Bronchial epithelial cell (primary cell): ENCODE measurements at places on chromosomes 3 and 15. TPM values are rescaled to one million over a fixed set of nuclear protein-coding genes. Genes with fewer than 3 reads are reported as not detected.

The HHATL gene
- total RNA-seq = not detected in 2 replicates

DNA sequence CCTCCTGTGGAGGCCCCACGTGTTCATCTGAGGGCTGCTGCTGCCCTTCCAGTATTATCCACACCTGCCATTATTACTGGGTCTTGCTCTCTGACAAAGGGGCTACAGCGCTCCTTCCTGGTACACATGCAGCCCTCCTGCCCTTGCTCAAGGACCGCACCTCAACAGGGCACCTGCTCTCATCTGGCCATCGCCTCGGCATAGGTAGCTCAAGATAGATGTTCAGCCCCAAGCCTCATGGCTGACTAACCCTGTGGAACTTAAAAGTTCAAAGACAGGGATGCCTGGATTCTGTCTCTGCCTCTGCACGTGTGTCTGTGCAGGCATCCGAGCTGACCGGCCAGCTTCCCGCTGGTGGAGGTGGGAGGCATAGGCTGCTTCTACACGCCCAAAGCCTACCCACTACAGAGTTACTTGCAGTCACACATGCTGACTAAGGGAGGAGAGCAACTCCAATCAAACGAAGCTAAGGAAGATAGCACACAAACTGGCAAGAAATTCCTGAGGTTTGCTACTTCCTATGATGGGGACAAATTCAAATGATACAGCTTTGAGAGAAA is 152.5 kb upstream of the ATP10A start:
- DNase-seq = no peak

- DNase-seq = no peak
Measured at GRCh38 chr15:85171736-85172135, 190.1 kb downstream of the PDE8A start.

DNA sequence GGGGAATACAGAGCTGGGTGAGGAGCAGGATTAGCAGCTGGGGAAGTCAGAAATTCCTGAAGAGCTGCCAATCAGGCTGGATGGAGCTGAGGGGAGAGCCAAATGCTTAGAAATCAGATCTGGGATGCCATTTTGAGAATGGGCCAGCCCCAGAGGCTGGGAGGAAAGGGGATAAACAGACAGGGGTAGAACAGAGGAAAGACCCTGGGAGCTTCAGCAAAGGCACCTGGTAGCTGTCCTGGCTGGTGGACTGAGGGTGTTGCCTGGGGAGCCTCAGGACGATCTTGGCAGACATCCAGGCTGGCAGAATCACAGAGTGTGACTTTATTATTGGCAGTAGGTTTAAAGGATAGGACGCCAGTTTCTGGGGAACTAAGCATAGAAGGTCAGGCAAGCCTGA is 97.8 kb downstream of the SQOR start:
- no peak for DNase-seq

The SHC4 gene
- under 0.01 and 0.26 TPM in 2 replicates for total RNA-seq

The SLC22A13 gene
- 0.77 and 0.79 TPM in 2 replicates for total RNA-seq

The EPHB3 gene
- total RNA-seq = 9.2 and 16.8 TPM in 2 replicates

DNA sequence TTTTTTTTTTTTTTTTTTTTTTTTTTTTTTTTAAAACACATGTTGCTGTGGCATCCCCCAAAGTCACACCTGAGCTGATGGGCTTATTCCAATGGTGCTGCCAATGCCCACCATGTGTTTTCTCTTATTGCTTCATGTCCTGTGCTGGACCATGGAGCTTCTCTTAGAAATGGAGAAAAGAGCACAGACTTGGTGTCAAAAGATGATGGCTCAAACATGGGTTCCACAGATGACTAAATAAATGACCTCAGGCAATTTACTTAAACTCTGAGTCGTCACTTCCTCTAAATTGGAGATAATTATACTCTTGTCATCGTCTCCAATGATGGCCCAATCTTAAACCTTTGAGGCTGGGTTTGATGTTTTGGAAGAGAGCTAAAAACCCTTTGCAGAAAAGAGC is 28.1 kb downstream of the CHST2 start:
- peak; percentile 45 for DNase-seq

GRCh38 chr3:38843898-38844297 is 27.9 kb upstream of the SCN10A start:
- DNase-seq = peak; percentile 54

The CASR gene
- total RNA-seq = not detected in 2 replicates

The TM6SF1 gene
- 2.6 and 3.1 TPM in 2 replicates for total RNA-seq

DNA sequence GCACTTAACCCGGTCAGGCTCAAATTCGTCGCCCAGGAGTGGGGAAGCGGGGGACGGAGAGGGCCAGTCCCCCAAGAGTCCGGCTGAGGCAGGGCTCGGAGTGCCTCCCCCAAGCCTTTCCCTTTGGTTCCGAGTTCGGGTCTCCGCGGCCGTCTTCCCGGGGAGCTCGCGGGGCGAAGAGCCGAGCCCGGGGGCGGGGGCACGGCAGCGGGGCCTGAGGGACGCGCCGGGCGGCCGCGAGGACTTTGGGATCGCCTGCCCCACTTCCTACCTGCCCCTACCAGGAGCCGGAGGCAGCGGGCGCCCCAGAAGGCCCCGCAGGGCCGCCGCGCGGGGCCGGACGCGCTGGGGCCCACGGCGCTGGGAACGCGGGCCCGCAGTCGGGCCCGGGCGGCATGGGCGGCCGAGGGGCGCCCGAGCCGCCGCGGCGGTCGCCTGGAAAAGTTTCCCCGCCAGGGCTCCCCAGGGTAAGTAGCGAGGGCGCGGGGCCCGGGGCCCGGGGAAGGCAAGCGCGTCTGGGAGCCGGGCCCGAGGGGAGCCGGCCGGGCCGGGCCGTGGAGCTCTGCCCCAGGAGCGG is 2.8 kb downstream of the FURIN start:
- no peak for DNase-seq

DNA sequence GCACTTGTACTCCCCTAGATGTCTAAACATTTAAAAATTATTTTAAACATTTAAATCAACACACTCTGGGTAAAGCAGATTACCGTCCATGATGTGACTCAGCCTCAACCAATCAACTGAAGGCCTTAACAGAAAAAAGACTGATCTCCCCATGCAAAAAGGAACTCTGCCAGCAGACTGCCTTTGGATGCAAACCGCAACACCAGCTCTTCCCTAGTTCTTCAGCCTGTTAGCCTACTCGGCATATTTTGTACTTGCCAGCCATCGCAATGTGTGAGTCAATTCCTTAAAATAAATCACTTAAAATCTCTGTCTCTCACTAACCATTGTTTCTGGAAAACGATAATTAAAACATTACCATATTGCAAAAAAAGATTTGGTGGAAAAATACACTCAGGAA is 375.9 kb downstream of the RSL24D1 start:
- no peak for DNase-seq

The TPRG1 gene
- 1.6 and 2.4 TPM in 2 replicates for total RNA-seq

The ELP6 gene
- 23.0 and 27.4 TPM in 2 replicates for total RNA-seq

The SKOR1 gene
- under 0.01 TPM in 2 replicates for total RNA-seq

The ALDH1A3 gene
- 217 and 666 TPM in 2 replicates for total RNA-seq

DNA sequence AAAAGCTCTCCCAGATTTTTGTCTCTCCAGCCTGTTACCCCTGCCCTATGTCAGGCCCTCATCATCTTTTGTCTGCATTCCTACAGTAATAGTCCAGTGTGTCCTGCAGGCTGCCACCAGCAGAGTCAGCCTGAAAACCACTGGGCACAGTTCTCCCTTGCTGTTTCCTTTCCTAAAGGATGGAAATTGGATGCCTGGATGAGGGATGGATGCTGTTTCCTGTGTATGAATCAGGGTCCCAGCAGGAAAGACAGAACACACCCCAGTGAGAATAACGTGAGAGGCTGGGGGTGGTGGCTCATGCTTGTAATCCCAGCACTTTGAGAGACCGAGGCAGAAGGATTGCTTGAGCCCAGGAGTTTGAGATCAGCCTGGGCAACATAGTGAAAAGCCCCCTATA is 3.3 kb upstream of the SNX33 start:
- DNase-seq = no peak

- peak; percentile 54 for DNase-seq
Measured at GRCh38 chr3:4977853-4978203, 1.4 kb upstream of the BHLHE40 start.

DNA sequence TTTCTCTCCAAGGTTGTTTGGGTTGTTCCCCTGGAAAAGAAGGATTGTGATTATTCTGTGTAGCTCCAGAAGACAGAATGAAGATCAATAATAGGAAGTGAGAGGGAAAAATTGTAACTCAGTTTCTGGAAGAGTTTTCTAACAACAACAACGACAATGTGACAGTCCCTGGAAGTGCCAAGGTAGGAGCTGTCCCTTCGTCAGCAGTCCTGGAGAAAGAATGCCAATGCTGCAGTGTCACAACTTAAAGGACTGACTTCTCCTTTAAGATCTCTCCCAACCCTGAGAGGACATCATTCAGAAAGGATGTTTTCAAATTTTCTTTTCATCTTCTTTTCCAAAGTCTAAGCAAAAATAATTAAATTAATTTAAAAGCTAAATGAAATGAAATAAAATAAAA is 136.4 kb upstream of the GAP43 start:
- no peak for DNase-seq

- DNase-seq = no peak
Measured at GRCh38 chr15:76150513-76150912, 90.7 kb downstream of the TMEM266 start.

The KLF15 gene
- total RNA-seq = 0.26 and 3.4 TPM in 2 replicates

DNA sequence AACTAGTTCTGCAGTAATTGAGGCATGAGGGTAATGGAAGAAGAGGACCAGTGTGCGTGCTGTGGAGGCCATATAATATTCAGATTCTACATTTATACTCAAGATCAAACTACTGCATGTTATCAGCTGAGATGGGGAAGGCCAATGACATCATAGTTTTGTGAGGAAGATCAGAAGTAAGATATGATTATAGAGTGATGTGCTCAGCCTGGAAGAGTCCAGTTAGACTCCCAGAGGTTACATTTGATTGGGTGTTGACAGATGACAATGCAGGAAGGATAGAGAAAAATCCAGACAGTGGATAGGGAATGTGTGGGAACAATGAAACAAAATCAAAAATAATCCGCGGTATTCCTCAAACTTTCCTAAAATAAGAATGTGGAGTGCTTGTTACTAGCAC is 35.4 kb downstream of the GOLIM4 start:
- DNase-seq = no peak
